Amygdala (tissue), 56 donors: ENCODE measurements at places on chromosomes 2 and 18.

- no peak for DNase-seq
Measured at GRCh38 chr18:13532406-13533075, 193.8 kb downstream of the FAM210A start.

- DNase-seq: no peak
Measured at GRCh38 chr2:234565201-234565600, 68.3 kb upstream of the ARL4C start.

DNA sequence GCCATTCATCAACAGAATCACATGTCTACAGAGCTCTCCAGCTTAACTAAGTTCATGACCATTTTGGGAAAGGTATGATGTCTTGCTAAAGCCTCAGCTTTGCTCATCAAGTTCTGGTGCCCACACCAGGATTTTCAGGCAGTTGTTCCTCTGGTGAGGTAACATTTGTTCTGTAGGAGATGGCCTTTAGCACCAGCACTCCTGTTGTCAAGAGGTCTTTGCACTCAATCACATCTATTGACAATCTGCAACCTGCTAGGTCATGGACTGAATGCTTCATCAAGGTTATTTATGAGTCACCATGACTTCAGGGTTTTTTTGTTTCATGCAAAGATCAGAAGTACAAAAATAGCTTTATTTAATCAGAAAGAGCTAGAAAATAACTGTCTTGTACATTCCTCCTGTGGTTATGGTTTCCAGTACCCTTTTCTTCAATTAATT lies 36.6 kb upstream of the VIT start:
- no peak for DNase-seq

DNA sequence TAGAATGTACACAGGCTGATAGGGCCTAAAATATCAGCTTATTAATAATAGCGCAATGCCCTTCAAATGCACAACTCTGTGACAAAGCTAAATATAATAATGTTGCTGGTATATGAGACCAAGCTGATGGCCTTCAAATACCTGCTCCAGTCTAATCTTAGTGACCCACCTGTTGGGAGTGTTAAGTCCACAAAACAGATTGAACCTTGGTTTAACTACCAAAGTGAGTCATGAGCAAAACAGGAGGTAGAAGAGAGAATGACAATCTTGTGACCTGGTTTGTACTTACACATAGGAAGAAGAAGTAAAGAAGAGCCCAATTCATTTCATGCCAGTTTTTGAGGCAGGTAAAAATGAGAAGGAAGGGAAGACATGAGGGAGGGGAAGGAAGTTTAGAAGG lies 295.0 kb downstream of the NR4A2 start:
- DNase-seq: no peak

DNA sequence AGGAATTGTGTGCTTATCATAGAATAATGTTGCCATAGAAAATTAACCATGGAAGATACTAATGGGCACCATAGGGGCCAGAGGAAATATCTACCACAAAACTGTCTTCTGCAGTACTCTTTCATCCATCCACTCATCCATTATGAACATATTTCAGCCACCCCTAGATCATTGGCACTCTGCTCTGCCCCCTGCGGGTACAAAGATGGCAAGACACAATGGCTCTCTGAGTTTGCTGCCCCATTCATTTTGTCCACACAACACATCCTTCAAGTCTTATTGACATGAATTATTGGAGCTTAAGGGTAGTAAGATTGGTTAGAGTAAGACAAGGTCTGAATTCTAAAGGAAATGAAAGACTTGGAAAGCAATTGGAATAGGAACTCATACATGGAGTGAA lies 1224.7 kb upstream of the CELF4 start:
- DNase-seq: no peak

GRCh38 chr2:37180006-37180639 lies 8.3 kb downstream of the SULT6B1 start:
- no peak for DNase-seq

- DNase-seq: peak; percentile 49
Measured at GRCh38 chr2:149002891-149003740, 35.4 kb upstream of the LYPD6B start.

GRCh38 chr2:201754717-201755415 lies 25.9 kb downstream of the ALS2 start:
- no peak for DNase-seq

- no peak for DNase-seq
Measured at GRCh38 chr2:166282154-166282553, 93.6 kb downstream of the SCN9A start.

GRCh38 chr2:226526716-226527115 lies 272.9 kb downstream of the IRS1 start:
- DNase-seq: no peak

- no peak for DNase-seq
Measured at GRCh38 chr18:49970319-49970718, 157.0 kb upstream of the ACAA2 start.

DNA sequence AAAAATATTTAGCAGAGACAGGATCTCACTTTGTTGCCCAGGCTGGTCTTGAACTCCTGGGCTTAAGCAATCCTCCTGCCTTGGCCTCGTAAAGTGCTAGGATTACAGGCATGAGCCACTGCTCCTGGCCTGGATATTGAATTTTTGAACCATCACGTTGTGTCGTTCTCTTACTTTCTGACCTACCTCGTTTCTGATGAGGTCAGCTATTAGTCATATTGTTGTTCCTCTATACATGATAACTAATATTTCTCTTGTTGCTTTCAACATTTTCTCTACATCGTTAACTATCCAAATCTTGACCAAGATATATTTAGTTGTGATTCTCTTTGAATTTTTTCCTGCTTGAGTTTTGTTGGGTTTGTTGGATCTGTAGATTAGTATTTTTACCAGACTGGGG lies 541.3 kb upstream of the SOX11 start:
- DNase-seq: no peak

- peak; percentile 19 for DNase-seq
Measured at GRCh38 chr2:8488001-8488738, 193.7 kb upstream of the ID2 start.

GRCh38 chr2:60717691-60718090 lies 38.4 kb upstream of the PAPOLG start:
- no peak for DNase-seq

DNA sequence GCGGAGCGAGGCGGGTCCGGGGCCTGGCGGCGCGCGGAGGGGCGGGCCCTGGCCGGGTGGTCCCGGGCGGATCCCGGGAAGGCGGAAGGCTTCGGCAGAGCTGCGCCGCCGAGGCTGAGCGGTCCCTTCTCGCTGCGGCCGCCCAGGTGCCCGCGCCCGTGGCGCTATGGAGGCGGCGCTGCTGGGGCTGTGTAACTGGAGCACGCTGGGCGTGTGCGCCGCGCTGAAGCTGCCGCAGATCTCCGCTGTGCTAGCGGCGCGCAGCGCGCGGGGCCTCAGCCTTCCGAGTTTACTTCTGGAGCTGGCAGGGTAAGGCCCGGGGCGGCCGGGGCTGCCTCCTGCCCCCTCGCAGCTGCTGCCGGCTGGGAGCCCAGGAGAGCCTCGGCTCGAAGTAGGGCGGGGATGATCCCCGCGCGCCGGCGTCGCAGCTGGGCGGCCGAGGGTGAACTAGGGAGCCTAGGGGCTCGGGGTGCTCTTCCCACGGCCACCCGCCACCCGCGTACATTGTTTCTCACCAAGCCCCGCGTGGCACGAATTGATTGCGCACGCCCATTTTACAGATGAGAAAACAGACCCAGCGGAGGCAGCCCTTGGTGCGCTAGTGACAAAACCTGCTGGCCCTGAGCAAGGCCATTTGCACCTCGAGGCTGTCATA lies at the start of gene SLC66A3:
TSS of gene SLC66A3 (plus strand) at position 87 of the 655 bp plus-strand sequence. CDS start at position 167, 80 bp downstream.
- no peak for DNase-seq

DNA sequence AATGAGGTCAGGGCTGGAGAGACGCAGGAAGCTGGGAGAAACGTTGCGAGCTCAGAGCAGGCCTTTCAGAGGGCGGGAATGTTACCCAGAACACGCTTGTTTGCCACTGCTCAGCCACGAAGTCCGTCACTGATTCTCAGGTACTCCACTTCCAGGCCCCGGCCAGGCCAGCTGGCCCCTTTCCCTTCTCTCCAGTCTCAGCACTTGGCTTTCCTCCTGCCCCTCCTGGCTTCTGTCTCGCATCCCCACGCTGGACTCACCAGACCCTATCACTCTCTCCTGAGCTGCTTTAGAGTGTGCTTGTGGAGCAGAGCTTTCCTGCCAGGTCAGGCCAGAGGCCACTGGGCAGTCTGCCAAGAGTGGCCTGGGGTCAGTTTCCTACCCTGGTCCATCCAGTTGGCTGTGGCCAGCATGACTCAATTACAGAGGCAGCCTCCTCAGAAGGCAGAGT lies 151.4 kb downstream of the TWIST2 start:
- no peak for DNase-seq

- no peak for DNase-seq
Measured at GRCh38 chr18:13455960-13456481, 237.5 kb downstream of the LDLRAD4 start.

GRCh38 chr18:7855028-7855427 lies 287.9 kb downstream of the PTPRM start:
- no peak for DNase-seq

- DNase-seq: no peak
Measured at GRCh38 chr2:216664593-216665034, 30.7 kb downstream of the IGFBP5 start.

GRCh38 chr18:62715436-62715758 lies at the start of gene PHLPP1:
Gene PHLPP1, plus strand, starts transcription at chr18:62715541. Its CDS starts 143 bp downstream, at chr18:62715684.
- no peak for DNase-seq

- DNase-seq: no peak
Measured at GRCh38 chr2:903223-903900, 47.3 kb upstream of the SNTG2 start.

DNA sequence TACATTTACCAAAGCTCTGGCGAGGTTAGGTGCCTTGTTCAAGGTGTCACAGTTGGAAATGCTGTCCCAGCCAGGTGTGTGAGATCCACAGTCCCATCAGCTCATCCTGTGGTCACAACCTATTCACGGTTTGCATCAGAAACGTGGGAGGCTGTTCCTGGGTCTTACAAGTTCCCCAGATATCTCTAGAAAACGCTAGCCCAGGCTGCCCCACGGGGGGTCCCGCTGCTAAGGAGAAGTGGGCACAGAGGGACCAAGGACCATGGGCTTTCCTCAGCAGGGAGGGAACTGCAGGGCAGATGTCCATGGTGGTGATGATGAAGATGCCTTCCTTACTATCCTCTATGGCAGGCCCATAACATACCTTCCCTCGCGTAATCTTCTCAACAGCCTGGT lies 649 bp downstream of the FECH start:
- DNase-seq: no peak

- DNase-seq: no peak
Measured at GRCh38 chr2:207038299-207038698, 99.0 kb downstream of the CPO start.

GRCh38 chr2:207711750-207712530 lies 500 bp downstream of the CCNYL1 start:
- no peak for DNase-seq

GRCh38 chr18:69400253-69400975 lies at the start of gene DOK6:
Gene DOK6, plus strand, starts transcription at chr18:69400888.
- DNase-seq: peak; percentile 21

DNA sequence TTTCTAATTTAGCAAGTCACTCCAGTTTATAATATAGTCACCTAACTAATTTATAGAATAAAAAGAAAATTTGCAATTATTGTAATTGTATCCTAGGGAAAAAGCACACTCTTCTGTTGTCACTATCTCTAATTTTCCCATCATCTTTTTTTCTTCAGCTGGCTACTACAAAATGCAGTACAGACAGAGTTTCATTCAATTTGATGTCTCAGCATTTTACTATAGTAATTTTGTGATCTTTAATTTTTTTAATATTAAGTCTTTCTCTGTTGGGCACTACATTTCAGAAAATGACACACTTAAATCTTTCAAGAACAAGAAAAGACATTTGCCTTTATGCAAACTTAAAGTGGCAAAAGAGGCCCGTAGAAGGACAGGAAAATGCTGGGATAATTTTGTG lies 118.0 kb downstream of the LRRTM4 start:
- DNase-seq: no peak

GRCh38 chr2:230268606-230269243 lies 43.2 kb downstream of the SP140 start:
- no peak for DNase-seq

DNA sequence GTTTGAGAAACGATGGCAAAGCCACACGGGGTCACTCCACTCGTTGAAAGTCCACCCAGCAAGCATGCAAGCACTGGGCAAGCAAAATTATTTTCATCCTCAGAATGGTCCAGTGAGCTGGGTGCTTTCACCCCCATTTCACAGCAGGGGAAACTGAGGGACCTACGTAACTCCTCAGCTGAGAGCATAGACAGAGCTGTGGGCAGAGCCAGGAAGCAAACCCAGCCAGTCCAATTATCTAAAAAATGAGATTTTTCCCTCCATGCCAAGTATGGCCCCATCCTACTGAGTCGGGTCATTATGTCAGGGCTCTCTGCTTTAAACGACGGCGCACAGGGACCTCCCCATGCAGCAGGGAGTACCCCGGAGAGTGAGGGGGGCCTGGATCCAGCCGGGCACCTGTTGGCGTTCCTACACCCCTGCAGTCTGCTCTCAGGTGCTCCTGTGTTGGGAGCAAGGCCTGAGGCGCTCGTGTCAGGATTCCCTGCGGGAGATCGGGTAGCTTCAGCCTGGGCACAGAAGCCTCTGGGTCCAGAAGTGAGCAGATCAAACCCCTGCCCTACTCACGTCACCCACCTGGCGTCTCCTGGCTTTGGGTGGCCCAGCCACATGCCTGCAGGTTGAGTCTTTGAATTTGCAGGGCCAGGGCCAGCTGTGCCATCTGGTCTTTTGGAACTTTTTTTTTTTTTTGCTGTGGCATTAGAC lies 17.3 kb downstream of the TWIST2 start:
- DNase-seq: no peak

DNA sequence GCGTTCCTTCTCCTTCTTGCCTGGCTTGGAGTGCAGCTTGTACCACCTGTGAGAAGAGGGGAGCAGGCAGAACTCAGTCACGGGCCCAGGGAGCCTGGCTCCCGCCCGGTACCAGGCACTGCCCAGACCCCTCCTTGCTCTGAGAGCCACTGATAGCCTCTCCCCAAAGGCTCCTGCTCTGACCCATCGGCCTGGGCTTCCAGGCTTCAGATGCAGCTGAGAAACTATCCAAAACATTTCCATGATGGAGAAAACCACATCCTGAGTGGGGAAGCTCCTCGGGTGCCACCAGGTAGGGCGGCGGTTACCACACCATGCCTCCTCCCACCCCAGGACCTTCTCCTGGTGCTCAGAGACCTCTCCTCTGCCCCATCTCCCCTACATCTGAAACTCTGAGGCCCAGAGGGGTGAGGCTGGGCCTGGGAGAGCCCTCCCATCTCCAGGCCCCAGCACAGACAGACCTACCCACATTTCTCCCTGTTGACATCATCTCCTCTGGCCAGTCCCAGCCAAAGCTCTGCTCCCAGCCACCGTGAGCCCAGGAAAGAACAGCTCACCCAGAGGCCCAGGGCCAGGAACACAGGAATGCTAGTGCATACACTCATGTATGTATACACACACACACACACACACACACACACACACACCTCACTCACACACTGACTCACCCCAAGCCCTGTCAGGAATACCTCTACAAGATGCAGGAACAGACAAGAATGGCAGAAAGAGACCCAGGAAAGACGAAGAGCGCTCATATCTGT lies 17.9 kb upstream of the SFXN5 start:
- DNase-seq: no peak

DNA sequence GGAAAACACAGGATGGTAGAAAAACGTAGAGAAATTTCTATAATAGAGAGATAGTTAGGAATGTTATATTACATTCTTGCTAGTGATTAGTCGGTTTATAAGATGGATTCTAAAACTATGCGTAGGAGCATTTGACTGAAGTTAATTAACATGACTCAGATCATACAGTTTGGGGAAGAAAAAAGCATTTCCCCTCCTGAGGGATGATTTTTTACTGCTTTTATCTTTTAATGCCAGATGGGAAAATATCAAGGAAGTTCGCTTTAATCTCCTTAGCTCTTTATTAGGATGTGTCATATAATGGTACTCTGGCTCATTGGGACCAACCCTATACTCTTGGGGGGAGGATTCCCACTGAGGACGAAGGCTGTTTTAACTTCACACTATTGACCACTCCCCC lies 502.1 kb downstream of the TGIF1 start:
- no peak for DNase-seq
